Left hindlimb (tissue), 1 donor: ENCODE measurements at places on chromosomes 16 and 17.

- no peak for DNase-seq
These were observed 205.2 kb upstream of the CHMP6 start for GRCh38 chr17:80786470-80786869.

DNA sequence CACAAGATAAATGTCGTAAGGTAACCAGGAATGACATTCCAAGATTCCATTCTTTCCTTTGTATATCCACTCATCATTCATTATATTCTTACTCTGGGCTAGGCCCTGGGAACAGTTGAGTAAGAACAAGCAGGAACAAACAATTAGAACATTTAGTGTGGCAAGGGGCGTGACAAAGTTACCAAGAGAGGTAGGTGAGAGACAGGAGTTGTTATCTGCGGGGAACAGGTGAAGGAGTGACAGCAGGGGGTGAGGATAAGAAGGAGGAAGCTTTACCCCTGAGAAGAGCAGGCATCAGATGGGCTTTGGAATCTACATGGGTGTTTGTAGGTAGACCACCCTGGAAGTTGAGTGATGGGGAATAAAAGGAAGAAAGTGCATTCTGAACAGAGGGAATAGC lies 568.9 kb downstream of the WWOX start:
- DNase-seq: no peak

DNA sequence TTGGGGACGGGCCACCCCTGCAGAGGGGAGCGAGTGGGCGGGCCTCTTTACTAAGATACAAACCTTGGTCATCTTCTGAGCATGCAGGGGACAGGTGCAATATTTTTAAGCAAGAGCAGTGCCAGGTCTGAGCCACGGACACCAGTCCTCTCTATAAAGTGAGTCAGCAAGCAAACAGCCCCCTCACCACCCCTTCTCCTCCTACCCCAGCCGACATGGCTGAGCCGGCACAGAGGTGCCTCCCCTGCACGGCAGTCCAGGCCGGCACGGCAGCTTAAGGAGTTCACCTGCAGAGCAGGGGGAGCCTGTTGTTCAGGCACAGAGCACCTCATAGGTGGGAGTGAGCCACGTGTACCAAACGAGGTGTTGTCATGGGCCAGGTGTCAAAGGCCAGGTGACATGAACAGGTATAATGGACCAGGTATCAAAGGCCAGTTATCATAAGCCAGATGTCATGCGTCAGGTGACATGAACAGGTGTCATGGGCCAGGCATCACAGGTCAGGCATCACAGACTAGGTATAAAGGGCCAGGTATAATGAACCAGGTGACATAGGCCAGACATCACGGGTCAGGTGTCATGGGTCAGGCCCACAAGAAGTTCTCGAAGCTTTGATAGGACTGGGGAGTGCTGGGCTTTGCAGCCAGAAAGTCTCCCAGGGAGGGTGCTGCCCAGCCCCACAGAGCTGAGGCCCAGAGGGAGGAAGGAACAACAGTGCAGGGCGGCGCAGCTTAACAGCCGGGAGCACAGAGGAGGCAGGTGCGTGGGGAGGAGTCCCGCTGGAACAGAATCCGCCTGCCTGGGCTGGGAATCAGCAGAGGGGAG lies 42.6 kb upstream of the ZNF469 start:
- DNase-seq: no peak

DNA sequence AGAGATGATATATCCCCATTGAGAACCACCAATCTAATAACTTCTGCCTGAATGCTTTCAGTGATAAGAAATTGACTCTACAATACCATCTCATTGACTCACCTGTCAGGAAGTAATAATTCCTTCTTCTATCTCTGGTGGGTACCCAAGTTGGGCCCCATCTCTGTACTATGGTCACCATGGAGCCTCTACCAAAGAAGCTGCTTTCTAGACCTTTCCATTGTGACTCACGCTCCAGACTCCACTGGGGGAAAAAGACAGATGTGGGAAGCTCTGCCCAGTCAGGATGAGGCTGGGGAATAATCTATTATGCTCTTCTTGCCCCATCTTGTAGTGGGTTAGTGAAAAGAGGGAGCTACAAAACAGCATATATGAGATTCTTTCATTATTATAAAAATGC lies 100.4 kb downstream of the COPRS start:
- DNase-seq: no peak

GRCh38 chr17:31548709-31549108 lies 157.2 kb downstream of the RAB11FIP4 start:
- DNase-seq: no peak

GRCh38 chr17:703081-703875 lies 11.4 kb downstream of the VPS53 start:
- DNase-seq: no peak

DNA sequence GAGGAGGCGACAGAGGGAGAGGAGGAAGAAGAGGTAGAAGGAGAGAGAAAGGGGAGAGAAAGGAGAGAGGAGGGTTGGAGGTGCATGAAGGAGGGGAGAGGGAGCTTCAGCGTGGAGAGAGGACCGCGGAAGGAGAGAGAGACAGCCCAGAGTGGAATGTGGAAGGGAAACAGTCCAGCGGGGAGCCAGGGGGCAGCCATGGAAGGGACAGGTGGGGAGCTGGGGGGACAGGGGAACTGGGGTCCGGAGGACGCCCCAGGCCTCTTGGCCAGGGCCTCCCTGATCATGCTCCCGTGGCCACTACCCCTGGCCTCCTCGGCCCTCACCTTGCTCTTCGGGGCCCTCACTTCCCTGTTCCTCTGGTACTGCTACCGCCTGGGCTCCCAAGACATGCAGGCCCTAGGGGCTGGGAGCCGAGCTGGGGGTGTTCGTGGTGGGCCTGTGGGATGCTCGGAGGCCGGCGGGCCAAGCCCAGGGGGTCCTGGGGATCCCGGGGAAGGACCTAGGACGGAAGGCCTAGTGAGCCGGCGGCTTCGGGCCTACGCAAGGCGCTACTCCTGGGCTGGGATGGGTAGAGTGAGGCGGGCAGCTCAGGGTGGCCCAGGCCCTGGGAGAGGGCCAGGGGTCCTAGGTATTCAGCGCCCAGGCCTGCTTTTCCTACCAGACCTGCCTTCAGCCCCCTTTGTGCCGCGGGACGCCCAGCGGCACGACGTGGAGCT lies 759 bp downstream of the ASPHD1 start:
- no peak for DNase-seq

- DNase-seq: no peak
These were observed 794 bp upstream of the CPNE7 start for GRCh38 chr16:89574681-89575246.

DNA sequence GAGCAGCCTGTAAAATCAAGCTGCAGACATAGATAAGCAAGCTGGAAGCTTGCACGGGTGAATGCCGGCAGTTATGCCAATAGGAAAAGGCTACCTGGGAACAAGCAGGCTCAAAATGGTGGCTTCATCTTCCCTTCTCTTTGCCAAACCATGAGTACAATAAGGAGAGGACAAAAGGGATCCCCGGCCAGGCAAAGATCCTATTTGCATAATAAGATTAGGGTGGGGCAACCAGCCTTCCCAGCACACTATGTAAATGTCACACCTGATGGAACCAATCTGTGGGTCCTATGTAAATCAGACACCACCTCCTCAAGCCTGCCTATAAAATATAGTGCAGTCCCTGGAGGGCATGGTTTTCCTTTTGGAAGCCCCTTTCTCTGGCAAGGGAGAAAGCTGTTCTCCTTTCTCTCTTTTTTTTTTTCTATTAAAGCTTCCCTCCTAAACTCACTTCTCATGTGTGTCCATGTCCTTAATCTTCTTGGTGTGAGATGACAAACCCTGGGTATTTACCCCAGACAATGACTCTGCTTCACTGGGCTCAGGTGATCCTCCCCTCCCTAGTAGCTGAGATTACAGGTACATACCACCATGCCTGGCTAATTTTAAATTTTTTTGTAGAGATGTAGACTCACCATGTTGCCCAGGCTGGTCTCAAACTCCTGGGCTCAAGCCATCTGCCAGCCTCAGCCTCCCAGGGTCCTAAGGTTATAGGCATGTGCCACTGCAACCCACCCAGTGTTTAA lies 44.2 kb downstream of the PSMD12 start:
- DNase-seq: no peak
